SK-N-DZ (cell line): ENCODE measurements at places on chromosomes 13 and 19.

DNA sequence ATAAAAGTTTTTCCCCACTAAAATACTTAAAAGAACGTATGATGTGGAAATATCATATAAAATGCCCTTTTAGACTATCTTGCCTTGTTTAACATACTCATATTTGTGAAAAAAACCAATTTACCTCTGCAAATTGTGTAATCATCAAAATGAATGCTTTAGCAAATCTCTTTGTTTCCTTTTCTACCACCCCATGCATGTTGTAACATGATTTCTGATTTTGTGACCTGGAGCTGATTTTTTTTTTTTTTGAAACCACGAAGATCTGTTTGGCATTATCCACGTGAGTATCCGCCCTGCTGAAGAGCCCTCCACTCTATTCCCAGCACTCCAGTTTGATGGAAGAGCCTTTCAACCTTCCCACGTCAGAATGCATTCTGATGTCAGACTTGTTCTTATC lies 245.8 kb upstream of the NBEA start:
- no peak for DNase-seq

- no peak for DNase-seq
Measured at GRCh38 chr13:113567681-113568080, 16.9 kb upstream of the TFDP1 start.

DNA sequence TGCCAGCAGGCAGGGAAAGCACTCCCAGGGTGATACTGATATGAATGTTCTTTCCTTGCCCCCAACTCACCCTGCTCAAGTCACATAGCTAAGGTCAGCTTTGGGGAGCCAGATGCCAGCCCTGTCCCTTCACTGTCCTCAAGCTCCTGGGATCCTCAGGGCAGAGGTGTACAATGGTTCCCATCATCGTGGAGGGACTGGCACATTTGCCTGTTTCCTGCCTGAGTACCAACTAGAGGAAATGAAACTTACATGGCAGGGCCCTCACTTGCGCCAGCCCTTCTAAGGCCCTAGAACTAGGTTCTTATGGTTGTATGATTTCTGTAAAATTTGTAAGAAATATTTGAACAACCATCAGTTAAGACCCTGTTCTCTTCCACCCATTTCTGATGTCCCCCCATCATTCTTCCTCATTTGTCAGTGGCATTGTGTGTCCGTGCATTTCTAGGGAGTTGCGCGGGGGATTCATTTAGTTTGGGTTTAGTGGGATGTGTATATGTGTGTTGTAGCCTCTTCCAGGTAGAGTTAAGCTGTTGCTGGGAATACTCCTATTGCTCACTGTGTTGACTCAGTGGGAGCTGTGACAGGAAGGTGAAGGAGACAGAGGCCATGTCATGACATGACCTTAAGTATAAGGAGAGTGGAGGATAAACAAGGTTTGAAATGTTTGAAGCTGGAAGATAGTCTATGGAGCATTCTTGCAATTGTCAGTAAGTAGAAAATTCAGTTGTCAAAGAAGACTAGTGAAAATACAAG lies 41.3 kb upstream of the RCBTB2 start:
- no peak for DNase-seq

DNA sequence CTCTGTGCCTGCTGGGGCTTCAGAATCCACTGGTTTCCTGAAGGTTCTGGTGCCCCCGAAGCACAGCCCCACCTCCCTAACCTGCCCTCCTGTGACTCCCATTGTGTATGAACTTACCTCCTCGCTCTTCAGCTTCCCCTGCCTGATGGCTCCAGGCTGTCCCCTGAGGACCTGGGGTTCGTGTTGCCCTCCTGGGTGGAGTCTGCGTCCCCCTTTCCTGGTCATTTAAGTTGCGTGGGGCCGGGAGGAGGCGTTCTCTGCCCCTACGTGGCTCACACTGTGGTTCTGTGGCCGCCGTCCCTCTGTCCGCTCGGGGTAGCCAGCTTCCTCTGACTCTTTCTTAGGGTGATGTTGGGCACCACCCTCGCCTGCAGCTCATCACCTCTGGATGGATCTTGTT lies 13.9 kb downstream of the TFDP1 start:
- DNase-seq, result no peak

DNA sequence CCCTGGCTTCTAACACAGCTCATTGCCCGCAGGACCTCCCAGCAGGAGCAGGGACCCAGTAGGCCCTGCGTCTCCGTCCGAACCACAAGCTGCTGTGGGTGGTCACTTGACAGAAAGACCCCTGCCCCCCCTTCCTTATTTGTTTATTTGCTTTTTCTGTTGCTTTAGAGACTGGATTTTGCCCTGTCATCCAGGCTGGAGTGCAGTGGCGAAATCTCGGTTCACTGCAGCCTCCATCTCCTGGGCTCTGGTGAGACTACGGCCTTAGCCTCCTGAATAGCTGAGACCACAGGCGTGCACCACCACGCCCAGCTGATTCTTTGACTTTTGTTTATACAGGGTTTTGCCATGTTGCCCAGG lies 7.6 kb upstream of the PTBP1 start:
- no peak for DNase-seq

GRCh38 chr13:33493672-33494365 lies 208.3 kb upstream of the STARD13 start:
- no peak for DNase-seq

- DNase-seq, result no peak
Measured at GRCh38 chr19:2015608-2015950, at the start of gene BTBD2. BTBD2 (minus strand) TSS chr19:2015714; CDS start chr19:2015703, 11 bp downstream.

DNA sequence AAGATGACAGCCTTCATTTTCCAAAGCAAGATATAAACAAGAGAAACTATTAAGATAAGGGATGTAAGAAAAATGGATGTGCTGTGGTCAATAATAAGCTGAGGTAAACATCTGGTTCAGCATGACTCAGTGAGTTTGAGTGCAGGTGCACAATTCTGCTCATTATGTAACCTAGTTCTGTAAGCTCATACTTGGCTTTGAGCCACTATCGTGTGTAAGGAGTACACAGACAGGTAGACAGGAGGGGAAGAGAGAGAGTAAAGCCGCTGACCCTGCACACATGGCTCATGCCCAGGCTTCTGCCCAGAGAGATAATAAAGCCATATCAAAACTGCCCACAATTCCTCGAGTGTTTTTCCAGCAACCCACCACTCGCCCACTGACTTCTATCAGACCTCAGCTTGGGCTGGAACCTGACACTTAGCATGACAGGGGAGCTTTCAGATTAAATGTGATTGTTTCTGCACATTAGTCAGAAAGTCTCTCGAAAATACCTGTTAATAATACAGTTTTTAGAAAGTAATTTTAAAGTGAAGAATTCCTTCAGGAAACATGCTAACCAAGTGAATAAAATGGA lies 51.7 kb downstream of the ZNF91 start:
- DNase-seq, result no peak

- no peak for DNase-seq
Measured at GRCh38 chr19:55242517-55242916, 14.0 kb upstream of the TMEM86B start.

GRCh38 chr19:31152906-31153305 lies 196.3 kb downstream of the TSHZ3 start:
- no peak for DNase-seq

GRCh38 chr13:67619995-67620380 lies 389.9 kb upstream of the PCDH9 start:
- DNase-seq, result no peak

GRCh38 chr19:27828829-27829228 lies 1384.1 kb downstream of the UQCRFS1 start:
- no peak for DNase-seq

DNA sequence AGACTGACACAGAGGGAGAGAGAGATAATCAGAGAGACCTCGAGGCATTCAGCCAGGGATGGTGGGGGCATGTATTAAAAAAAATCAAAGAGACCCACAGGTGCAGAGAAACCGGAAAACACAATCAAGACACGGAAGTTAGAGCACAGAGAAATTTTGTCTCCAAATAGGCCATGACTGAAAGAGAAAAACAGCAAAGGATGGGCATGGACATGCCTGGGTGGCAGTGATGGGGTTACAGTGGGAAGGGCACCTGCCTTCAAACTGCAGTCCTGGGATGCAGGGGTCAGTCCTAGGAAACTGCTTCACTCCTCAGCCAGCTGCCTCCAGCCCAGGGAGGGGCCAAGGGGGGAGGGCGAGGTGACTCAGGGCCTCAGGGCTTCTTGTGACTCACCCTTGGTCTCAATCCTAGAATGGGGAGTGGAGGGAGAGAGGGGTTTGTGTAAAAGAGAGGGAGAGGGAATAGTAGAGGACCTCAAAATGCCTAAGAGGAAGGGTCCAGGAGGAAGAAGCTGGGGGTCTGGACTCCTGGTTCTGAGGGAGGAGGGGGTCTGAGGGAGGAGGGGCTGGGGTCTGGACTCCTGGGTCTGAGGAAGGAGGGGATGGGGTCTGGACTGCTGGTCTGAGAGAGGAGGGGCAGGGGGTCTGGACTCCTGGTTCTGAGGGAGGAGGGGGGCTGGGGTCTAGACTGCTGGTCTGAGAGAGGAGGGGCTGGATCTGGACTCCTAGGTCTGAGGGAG lies 3.6 kb upstream of the KCNN4 start:
- DNase-seq, result no peak

- DNase-seq, result no peak
Measured at GRCh38 chr13:111897178-111897845, 169.6 kb upstream of the SOX1 start.

DNA sequence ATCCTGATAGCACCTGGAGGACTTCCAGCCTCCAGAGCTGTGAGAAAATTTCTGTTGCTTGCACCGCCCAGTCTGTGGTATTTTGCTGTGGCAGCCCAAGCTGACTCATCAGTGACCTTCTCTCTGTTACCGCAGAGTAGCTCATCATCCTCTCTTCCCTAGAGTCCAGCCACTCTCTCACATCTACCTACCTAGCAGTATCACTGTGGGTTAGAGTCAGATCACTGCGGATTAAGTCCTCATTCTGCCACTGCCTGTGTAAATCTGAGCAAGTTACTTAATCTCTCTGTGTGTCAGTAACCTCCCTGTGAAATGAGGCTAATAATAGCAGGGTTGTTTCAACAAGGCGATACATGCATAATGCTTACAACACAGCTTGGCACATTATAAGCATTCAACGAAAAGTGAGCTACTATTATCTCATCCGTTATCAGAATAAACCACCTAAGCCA lies 40.3 kb upstream of the USPL1 start:
- DNase-seq, result no peak

DNA sequence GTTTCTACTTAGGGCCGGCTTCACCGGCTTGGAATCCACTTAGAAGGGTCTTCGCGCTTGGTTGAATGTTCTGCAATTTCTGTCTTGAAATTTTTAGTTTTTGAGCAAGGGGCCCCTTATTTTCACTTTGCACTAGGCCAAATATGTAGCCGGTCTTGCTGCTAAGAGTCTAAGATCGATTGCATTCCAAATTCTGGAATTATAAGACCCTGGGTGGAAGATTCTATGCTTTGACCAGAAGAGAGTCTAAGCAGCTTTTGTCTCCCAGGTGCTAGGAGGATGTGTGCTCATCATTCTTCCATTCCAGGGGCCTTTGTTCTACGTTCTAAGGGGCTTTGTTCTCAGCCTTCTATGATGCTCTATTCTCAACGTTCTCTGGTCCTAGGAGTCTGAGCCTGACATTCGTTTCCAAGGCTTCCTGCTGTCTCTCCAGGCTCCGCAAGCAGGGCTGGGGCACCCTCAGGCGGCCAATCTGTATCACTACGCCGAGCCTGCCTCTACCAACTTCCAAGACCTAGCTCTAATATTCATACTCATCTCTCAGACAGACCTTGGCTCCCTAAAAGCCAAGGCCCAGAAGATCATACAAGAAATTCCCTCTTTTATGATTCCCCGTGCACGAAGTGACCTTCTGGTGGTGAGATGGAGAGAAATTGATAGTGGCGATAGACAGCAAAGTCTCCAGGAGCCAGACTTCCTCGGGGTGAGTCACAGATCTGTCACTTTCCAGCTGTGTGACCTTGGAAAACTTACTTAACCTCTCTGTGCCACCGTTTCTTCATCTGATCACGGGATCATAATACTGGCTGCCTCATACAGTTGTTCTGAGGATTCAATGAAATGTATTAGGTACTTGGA lies 982 bp upstream of the DACT3 start:
- peak; percentile 77 for DNase-seq

DNA sequence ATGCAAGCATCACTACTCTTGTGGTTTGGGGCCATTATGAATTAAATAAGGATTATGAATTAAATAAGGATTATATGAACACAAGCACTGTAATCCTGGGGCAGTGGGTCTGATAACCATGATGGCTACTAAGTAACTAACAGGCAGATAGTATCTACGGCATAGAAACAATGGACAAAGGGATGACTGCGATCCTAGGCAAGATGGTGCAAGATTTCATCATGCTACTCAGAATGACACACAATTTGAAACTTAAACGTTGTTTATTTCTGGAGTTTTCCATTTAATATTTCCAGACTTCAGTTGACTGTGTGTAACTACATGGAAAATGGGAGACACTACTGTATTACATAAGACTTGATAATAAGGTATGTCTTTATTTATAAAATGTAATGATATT lies 15.1 kb downstream of the KCNRG start:
- no peak for DNase-seq

DNA sequence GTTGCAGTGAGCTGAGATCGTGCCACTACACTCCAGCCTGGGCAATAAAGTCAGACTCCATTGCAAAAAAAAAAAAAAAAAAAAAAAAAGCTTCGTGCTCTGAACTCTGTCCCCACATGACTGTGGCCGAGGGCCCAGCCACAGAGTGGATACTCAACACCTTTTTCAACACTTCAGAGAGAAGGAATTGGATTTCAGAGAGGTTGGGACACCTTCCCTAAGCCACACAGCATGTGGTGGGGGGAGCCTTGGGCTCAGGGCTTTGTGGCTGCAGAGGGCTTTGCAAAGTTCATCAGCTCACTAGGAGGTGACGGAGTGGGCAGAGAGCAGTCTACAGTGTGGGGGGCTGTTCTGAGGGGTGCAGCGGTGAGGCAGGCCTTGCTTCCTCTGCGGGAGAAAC lies 9.5 kb downstream of the LSM7 start:
- no peak for DNase-seq

GRCh38 chr19:17074634-17075034 lies 618 bp downstream of the HAUS8 start:
- DNase-seq, result no peak

GRCh38 chr19:1503089-1503924 lies 9.5 kb downstream of the ADAMTSL5 start:
- DNase-seq, result peak; percentile 60

DNA sequence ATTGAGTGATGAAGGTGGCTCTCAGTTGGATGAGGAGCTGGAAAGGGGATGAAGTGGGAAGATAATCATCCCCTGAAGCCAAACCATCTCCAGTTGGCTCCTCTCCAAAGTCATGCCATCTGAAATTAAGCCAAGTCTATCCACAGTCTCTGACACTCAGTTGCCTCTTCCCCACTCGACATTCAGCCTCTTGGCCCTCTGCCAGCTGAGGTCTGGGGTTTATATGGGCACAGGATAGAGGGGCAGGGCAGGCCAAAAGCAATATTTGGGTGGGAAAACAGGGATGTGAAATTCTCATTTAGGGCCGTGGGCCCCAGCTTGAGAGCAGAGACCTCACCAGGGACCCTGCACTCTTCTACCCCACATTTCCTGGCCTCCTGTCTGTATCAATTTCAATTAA lies 85.9 kb downstream of the SLITRK1 start:
- DNase-seq, result no peak

DNA sequence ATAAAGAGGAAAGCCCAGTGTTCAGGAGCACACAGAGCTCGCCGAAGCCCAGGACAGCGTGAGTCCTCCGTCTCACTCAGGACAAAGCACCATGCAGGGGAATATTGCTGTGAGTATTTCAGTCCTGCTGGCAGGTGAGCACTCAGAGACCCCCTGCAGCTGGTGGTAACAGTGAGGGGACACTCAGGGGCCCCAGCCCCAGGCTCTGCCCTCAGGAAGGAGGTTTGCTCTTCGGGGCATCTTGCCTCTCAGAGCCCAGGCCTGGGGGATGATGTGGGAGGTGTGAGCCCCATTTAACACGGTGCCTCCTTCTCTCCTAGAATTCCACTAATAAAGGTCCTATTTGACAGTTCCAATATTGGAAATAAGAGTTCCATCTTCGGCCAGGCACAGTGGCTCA lies 14.8 kb downstream of the LILRA1 start:
- no peak for DNase-seq
